ENCODE measurements at places on chromosomes 4 and X.

DNA sequence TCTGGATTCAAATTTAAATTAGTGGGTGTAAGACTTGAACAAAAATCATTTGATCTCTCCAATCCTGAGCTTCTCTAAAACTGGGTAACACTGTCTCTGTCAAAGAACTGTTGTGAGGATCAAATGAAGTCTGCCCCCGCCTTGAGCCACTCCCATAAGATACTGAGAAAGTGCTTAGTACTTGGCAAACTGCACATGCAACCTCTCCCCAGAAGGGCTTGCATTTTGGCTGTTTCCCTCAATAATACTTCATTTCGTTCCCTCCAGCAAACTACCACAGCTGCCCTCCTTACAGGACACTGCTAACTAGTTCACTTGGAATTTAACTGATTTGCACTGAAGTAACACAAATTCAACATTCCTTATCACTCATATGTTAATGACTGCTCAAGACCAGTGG is 79.8 kb downstream of the APBB2 start:
- DNase-seq = no peak

GRCh38 chr4:155265113-155265512 is 56.7 kb downstream of the NPY2R start:
- DNase-seq = no peak

DNA sequence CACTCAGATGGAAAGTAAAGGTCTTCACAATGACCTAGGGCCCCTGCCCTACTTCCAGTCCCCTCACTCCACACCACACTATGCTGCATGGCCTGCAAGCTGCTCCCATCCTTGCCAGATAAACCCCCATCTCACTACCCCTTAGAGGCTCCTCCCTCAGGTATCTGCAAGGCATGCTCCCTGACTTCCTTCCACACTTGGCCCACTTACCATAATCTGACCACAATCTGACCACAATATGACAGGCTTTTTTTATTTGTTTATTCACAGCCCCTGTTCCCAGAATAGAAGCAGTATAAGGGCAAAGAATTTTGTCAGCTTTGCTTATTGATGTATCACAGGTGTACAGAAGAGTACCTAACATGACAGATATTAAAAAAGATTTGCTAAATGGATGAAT is 124.7 kb downstream of the CAMK2D start:
- peak; percentile 77 for DNase-seq

- no peak for DNase-seq
Measured at GRCh38 chr4:147011411-147011810, 65.7 kb upstream of the TTC29 start.

GRCh38 chrX:154049209-154050112 is 29.8 kb upstream of the IRAK1 start:
- no peak for DNase-seq

GRCh38 chr4:40281913-40282312 is 53.2 kb upstream of the CHRNA9 start:
- no peak for DNase-seq

- no peak for DNase-seq
Measured at GRCh38 chrX:40755291-40756249, 20.2 kb upstream of the MED14 start.

- no peak for DNase-seq
Measured at GRCh38 chr4:149409146-149409545, 406.5 kb downstream of the IQCM start.

DNA sequence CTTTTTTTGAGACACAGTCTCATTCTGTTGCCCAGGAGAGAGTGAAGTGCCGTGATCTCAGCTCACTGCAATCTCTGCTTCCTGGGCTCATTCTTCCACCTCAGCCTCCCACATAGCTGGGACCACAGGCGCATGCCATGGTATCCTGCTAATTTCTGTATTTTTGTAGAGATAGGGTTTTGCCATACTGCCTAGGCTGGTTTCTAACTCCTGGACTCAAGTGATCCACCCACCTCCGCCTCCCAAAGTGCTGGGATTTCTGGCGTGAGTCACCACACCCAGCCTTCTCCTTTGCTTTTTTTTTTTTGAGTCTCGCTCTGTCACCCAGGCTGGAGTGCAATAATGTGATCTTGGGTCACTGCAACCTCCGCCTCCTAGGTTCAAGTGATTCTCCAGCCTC is 94.1 kb downstream of the PDS5A start:
- DNase-seq = no peak

GRCh38 chr4:144342949-144343760 is 202.6 kb upstream of the GYPA start:
- no peak for DNase-seq

DNA sequence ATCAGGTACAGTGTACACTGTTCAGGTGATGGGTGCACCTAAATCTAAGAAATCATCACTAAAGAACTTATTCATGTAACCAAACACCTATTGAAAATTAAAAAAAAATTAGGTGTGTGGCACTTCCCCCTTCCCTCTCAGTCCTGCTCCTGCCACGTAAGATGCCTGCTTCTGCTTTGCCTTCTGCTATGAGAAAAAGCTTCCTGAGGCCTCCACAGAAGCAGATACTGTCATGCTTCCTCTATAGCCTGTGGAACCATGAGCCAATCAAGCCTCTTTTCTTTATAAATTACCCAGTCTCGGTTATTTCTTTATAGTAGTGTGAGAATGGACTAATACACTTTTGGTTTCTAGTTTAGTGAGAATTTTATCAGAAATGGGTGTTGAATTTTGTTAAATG is 459.8 kb upstream of the DIPK2B start:
- DNase-seq = peak; percentile 1

- peak; percentile 38 for DNase-seq
Measured at GRCh38 chr4:121217351-121217750, 53.2 kb upstream of the TNIP3 start.

GRCh38 chr4:190018201-190018920 is 8.7 kb downstream of the FRG2 start:
- no peak for DNase-seq

DNA sequence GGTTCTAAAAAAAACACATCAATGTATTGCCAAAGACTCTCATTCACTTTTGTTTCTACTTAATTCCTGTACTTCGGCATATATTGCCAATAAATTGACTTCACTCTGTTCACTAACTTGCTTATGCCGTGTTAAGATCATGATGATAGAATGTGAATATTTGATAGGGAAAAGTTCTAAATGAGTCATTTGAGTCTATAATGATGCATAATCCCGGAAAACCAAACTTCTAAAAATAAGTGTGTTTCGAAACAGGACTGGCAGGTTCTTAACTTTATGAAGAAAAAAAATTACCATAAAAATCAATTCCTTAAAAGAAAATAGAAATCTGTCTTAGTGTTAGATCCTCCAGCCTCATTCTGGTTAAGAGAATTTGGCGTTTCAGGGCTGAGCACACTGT is 387.5 kb upstream of the FTHL17 start:
- DNase-seq = no peak

- DNase-seq = peak; percentile 45
Measured at GRCh38 chr4:23368081-23368697, 521.7 kb downstream of the PPARGC1A start.

GRCh38 chr4:23897564-23898109 is 7.8 kb upstream of the PPARGC1A start:
- no peak for DNase-seq

DNA sequence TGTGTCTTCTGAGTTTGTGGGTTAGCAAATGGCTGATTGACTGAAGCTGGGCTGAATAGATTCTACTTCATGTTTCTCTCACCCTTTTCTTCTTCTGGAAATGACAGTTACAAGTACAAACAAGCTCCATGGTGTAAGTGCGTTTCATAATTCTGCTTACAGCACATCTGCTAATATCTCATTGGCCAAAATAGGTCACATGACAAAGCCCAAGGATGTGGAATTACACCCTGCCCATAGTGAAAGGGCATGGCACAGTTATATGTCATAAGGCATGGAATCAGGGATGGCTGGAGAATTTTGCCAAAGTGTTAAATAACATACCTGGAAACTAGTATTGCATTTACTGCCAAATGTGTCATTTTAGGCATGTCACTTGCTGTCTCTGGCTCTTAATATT is 327.2 kb downstream of the NKX6-1 start:
- peak; percentile 2 for DNase-seq

DNA sequence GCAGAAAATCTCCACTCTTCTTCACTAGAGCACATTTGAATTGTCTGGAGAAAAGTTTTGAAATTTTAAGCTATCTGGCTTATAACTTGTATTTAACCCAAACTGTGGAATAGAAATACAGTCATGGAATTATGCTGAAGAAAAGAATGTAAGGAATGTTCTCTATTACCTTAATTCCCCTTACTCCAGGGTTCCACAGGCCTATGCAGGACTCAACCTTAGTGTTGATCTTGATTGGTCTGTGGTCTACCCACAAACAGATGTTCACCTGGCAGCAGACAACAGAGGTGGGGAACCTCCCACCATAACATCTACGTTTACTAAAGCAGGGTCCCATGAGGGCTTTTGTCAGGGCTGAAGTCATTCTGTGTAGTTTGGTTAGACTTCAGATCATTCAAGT is 189.3 kb upstream of the GPRIN3 start:
- DNase-seq = no peak

GRCh38 chrX:67289055-67289499 is 254.7 kb upstream of the AR start:
- DNase-seq = no peak

- DNase-seq = no peak
Measured at GRCh38 chr4:3065551-3065950, 8.8 kb downstream of the HTT-AS start.

- no peak for DNase-seq
Measured at GRCh38 chr4:85684676-85685075, 209.7 kb downstream of the ARHGAP24 start.

DNA sequence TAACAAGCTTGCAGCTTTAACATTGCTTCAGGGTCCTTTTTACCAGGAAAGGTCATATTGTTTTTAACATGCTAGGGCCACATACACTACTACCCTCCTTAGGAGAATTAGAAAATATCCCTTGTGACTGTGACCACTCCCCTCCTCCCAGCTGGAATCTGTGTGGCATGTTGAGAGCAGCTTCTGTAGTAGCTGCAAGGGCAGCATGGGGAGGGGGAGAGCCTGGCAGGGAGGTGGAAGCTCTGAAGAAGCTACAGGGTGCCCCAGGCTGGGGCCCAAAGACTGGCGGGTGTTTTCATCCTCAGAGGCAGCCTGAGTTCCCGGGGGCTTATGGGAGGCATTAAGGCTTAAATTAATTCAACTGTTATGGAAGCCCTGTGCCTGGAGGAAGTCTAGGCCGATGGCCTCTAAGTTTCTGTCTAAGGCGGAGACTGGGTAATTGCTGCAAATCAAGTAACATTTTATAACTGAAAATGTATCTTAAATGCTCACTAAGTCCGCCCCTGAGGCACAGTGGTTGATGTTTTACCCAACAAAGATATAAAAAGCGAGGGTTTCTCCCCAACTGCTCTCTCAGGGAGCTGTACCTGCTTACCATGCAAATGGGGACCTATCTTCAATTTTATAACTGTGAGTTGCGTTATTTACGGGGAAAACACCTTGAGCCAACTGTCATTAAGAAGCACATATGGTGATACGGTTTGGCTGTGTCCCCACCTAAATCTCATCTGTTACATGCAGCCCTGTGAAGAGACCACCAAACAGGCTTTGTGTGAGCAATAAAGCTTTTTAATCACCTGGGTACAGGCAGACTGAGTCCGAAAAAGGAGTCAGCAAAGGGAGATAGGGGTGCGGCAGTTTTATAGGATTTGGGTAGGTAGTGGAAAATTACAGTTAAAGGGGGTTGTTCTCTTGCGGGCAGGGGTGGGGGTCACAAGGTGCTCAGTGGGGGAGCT is 37.4 kb upstream of the STS start:
- DNase-seq = no peak

- no peak for DNase-seq
Measured at GRCh38 chr4:89420507-89420906, 112.9 kb upstream of the GPRIN3 start.

GRCh38 chr4:20641976-20642375 is 58.3 kb upstream of the PACRGL start:
- DNase-seq = no peak

- DNase-seq = no peak
Measured at GRCh38 chr4:1086011-1086410, 27.4 kb downstream of the RNF212 start.

DNA sequence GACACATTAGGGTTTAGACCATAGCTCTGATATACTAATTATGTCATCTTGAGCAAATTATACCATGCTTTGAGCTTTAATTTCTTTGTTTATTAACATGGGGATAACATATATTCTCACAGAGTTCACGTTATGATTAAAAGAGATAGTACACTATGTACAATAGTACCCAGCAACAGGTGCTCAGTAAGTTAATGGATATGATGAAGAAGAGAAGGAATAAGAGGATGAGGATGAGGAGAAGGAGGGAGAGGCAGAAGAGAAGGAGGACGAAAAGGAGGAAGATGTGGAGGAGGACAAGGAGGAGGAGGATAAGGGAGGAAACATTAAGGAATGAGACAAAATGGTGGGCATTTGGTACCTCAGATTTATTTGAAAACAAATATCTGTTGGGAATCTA is 260.4 kb downstream of the SH2D1A start:
- DNase-seq = no peak

DNA sequence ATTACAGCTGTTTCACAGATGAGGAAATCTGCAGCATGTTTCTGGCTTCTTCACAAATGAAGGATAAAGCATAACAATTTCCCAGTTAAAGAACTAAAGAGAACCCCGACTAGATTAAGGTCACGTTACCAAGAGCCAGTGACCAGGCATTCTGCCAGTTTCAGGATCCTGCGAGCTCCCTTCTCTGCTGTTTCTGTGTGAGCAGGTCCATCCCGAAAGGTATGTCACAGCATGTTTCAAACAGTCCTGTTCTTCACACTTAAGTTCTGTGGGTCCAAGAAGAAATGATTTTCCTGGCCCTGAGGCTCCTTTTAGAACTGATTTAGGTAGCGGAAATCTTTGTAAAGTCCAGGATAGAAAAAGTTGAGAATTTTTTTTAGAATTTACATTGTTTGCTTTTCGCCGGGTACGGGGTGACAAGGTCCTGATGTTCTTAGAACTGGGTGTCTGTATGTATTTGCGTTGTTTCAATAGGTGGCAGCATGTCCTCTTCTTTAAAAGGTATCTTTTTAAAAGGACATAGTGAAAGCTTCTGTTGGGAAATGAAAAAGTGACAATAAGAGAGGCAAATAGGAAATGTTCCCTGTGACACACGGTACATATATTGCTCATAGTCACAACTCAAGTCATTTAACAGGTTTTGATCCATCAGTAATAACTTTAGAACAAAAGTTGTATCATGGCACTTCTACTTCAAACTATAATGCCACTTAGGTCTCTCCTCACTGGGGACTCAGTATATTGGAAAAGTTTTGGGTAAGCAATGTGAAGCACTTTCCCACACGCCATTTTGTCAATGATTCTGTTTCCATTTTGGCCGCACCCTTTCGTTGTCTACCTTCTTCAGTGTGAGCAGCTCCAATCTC is 18.4 kb downstream of the IL21 start:
- DNase-seq = peak; percentile 20

All from NB4 (cell line).